ENCODE measurements at places on chromosomes 13 and 19.
A peak's percentile ranks its signal among the peaks of the same experiment; 100 is the strongest.

- no peak for DNase-seq
These were observed 166.1 kb downstream of the LIG4 start for GRCh38 chr13:108049211-108049610.

DNA sequence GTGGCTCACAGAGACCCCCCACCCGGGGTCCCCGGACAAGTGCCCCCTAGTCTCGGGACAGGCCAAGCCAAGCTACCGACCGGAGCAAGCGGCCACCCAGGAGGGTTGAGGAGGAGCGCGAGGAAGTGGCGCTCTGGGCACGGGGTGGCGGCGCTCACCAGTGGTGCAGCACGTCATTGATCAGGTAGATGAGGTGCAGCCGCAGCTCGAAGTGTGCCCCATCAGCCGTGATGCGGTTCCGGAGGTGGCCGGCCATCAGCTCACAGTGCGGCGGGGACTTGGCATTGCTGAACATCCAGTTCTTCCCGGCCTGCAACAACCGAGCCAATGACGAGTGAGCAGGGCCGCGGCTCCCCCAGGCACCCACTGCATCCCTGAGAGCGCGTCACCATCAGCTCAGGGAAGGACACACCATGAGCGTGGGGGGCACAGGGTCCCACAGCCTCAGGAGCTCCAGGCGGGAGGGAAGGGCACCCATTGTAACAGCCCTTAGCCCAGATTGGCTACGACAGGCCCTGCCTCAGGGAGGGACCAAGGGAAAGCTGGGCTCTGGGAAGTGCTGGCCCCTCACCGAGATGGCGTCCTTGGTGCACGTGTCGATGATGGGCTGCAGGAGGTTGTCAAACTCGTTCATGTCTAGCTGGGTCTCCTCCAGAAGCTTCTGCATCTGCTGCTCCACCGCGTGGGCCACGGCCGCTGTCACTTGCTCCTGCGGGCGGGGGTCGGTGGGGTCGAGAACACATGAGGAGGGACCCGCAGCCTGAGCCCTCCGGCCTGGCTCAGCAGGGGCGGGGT, 9.6 kb downstream of the CHERP start:
- DNase-seq: no peak

DNA sequence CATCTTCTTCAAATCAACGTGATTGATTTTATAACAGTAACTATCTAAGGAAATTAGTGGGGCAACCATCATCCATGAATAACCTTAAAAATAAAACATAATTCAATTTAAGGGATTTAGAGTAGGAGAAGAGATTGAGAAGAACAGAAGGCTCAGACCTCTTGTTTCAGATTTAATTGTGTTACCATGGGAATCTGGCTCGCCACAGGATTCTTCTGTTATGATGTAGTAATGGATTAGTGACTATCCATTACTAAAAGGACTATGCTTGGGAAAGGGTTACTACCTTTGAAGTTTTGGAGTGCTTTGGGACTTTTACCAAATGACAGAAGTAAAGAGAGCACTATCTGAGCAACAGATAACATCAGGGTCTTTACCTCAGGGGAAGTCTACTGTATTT, 13.2 kb downstream of the FREM2 start:
- no peak for DNase-seq

DNA sequence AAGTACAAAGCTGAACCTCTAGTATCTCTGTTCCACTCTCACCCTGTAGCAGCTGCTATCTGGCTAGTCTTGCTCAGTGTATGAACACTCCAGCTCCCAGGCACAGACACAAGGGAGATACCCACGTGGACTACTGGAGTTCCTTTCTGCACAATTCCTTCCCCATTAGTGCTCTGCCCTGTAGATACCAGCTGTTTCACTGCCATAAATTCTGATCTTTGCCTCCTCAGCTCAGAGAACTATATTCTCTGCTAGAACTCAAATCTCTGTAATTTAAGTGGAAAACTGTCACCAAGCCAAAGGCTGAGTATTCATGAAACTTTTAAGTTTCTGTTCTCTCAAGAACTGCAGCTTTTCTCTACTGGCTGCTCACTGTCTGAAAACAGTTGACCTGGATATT, 273.7 kb downstream of the DIAPH3 start:
- DNase-seq: no peak

GRCh38 chr19:31387717-31388301, 38.6 kb upstream of the TSHZ3 start:
- no peak for DNase-seq

GRCh38 chr19:16061943-16062342, 14.4 kb upstream of the TPM4 start:
- DNase-seq: no peak

DNA sequence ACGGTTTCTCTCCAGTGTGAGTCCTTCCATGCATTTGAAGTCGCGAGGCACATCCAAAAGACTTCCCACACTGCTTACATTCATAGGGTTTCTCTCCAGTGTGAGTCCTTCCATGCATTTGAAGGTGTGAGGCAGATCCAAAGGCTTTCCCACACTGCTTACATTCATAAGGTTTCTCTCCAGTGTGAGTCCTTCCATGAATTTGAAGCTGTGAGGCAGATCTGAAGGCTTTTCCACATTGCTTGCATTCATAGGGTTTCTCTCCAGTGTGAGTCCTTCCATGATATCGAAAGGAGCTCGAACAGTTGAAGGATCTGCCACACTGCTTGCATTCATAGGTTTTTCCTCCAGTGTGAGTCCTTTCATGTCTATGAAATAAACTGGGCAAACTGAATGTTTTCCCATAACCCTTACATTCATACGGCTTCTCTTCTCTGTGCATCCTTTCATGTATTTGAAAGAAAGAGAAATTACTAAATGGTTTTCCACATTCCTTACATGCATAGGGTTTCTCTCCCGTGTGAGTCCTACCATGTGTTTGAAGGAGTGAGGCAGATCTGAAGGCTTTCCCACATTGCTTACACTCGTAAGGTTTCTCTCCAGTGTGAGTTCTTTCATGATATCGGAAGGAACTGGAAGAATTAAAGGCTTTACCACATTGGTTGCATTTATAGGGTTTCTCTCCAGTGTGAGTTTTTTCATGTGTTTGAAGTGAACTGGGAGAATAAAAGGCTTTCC, 20.3 kb downstream of the ZNF433 start:
- no peak for DNase-seq

- peak; percentile 20 for DNase-seq
These were observed 114.6 kb downstream of the TDRD3 start for GRCh38 chr13:60511637-60512036.

- DNase-seq: no peak
These were observed 19.3 kb downstream of the CCNE1 start for GRCh38 chr19:29831041-29831548.

DNA sequence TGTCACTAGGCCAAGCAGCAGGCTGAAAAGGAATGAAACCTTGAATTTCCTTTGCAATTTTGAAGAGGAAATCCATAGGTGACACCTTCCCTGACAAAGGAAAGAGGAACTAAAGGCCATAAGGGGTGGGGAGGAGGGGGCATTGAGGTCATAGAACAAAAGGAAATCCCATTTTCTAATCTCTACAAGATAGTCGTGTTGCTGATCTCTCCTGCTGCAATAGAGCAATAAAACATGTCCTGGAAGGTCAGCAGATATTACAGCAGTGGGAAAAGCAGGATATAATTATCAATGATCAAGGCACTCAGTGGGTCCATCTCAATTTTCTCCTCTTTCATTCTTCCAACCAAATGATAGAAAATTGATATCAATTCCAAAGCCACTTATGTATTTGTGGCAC, 20.3 kb upstream of the RAP2A start:
- no peak for DNase-seq

DNA sequence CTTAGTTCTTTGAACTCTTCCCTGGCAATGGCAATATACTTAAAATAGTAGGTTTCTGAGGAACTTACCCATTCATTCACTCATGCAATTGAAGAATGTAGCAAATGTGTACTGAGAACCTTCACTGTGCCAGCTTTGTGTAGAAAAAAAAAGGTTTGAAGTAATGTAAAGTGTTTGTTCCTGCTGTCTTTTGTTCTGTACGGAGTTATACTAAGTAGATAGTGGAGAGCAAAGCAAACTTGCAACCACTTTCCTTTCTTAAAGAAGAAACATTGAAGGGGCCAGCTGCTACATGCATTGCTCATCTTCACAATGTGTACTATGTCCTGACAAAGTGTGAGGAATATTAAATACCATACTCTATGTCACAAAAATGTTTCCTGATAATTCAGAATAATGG, 68.9 kb upstream of the FREM2 start:
- no peak for DNase-seq

DNA sequence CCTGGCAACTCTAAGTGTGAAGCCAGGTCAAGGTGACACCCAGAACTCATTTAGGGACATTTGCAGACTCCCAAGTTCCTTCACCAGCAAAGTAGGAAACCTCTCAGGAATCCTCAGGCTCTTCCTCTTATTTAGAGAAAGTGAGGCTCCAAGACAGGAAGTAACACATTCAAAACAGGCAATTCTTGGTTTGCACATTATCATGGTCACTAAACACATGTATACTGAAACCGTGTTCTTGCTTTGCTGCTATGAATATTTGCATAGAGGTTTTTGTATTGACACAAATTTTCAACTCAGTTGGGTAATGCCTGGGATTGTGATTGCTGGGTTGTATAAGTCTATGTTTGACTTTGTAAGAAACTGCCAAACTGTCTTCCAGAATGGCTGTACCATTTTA, 13.2 kb upstream of the URI1 start:
- peak; percentile 41 for DNase-seq

GRCh38 chr19:47110521-47111005, 3.0 kb downstream of the ZC3H4 start:
- DNase-seq: no peak

DNA sequence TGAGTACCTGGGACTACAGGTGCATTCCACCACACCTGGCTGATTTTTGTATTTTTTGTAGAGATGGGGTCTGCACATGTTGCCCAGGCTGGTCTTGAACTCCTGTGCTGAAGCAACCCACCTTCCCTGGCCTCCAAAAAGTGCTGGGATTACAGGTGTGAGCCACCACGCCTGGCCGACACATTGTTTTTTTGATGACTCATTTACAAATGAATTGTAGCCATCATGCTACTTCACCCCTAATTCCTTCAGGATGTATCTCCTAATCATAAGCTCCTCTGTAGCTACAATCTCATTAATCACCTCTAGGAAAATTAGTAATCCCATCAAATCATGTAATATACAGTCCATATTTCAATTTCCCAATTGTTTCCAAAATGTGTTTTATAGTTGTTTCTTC, 17.9 kb downstream of the RELB start:
- DNase-seq: no peak

DNA sequence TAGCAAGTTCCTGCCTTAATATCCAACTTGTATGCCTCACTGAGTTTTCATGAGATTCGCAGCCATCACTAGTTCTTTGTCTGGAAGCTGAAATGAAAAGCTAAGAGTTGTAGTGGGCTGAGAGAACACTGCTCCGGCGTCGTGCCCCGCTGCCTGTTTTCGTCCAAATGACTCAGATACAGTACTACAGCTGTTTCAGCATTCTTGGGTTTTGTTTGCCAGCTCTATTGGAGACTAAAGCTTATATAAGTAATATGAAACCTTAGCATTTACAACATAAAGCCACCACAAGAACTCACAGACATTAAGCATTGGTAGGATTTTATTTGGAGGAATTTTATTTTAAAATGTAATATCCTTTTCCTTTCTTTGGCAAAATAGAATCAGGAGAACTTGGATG, 299.7 kb downstream of the DLEU7 start:
- DNase-seq: no peak

- DNase-seq: no peak
These were observed 98.6 kb downstream of the IRS2 start for GRCh38 chr13:109687559-109688448.

GRCh38 chr19:1035998-1036621, 3.8 kb upstream of the ABCA7 start:
- no peak for DNase-seq

- no peak for DNase-seq
These were observed 85.6 kb downstream of the COL4A2 start for GRCh38 chr13:110392510-110393240.

DNA sequence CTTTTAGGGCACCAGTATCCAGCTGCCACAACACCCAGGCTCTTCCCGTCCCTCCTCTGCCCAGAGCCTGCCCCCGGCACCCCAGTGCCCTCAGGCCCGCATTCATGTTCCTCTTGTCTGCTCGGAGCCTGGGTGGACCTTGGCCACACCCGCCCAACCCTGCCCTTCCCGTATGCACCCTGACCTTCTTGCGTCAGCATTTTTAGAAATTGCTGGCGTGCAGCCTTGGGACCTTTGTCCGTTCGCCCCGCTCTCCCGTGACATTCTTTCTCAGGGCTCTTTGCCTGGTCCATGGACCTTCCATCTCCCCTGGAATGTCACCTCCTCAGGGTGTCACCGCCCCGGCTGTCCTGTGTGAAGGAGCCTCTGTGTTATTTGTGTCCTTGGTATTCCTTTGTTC, 7.6 kb downstream of the NUCB1 start:
- no peak for DNase-seq

GRCh38 chr19:3359919-3360420, 6.4 kb upstream of the NFIC start:
- DNase-seq: peak; percentile 42

DNA sequence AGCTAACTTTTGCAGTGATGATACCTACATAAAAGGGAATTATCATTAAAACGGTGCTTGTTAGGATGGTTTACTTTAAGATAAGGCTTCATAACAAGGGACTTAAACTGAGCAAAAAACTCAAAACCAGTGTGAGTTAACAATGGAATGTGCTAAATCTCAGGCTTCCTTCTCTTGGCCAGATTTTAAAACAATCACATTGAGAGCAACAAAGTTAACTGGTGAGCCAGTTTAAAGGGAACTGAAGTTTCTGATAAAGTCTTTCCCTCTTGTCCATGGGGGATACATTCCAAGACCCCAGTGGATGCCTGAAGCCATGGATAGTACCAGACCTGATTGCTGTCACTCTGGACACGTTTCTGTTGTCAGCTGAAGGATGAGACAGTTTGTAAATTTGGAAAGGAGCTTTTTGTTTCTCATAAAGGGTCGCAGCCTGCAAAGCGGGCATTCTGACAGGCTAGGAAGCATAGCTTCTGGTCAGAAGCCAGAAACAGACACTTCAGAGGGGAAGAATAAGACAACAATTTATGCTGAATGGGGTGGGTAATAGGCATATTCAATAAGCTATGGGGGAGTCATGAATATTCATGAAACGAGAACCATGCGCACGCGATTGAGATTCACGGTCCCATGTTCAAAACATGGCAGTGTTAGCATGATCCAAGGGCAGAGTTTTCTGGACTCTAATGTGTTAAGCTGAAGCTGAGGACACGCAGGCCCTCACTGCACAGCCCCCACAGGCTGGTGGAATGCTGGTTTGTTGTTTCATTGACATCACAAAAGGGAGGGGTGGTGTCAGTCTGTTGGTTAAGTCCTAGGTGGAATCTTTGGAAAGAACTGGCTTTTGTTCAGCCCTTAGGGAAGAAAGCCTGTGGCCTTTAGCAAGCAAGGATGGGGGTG, 150.6 kb upstream of the RNF113B start:
- DNase-seq: no peak

Data from NCI-H526 (cell line).